ENCODE measurements at places on chromosomes 3 and 15.

DNA sequence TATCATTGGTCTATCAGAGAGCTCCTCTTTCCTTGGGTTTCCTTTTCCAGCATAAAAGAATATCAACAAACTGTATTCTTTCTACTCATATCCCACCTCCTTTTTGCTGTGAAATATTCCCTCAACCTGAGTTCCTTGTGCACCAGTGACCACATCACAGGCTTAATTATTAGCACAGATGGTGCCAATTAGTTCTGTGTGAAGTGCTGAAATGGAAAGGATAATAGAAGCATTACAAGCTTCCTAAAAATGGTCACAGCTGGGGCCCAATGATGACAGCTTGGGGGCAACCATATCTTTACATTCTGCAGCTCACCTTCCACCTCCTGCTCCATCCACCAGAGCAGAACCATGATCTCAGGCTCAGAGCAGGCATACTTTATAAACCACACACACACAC is 84.6 kb downstream of the ANO10 start:
- no peak for DNase-seq

GRCh38 chr3:30107531-30107930 is 498.9 kb upstream of the TGFBR2 start:
- DNase-seq: no peak

GRCh38 chr3:192408647-192409200 is 318.6 kb downstream of the FGF12 start:
- DNase-seq: no peak

DNA sequence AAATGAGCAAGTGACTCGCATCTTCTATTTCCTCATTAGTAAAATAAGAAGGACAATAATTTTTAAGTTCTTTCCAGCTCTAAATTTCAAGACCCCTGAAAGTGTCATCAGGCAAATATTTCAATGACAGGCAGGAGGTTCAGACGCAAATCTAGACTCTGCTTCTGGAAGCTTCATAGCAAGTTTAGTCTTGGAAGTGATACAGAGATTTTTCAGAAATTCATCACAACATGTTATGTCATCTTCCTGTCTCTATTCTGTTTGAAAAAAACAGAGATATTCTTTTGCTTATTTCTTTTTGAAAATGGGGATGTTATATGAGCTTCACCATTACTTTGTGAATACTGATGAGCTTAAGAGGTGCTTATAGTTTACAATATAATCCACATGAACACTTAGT is 74.0 kb downstream of the C3orf85 start:
- DNase-seq: no peak

GRCh38 chr3:36792342-36792741 is 28.0 kb upstream of the DCLK3 start:
- no peak for DNase-seq

DNA sequence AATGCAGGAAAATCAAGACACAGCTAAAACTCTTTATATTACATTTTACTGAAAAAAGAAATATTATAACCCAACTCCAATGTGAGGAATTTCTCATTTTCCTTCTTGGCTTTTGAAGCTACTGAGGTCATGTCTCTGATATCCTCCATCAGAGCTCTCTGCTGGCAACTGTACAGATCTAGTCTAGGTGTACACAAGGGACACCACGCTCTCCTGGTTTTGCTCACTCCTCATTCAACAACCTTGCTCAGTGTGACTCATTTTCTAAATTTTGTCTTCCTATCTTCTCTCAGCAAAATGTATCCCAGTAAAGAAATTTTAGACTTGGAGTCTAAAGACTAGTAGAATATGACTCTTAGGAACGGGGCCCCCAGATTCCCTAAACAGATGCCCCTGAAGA is 144.3 kb downstream of the KCNMB2 start:
- no peak for DNase-seq

GRCh38 chr3:54773271-54773670 is 154.6 kb downstream of the LRTM1 start:
- no peak for DNase-seq

GRCh38 chr15:41936155-41936554 is 36.2 kb downstream of the EHD4 start:
- DNase-seq: no peak

DNA sequence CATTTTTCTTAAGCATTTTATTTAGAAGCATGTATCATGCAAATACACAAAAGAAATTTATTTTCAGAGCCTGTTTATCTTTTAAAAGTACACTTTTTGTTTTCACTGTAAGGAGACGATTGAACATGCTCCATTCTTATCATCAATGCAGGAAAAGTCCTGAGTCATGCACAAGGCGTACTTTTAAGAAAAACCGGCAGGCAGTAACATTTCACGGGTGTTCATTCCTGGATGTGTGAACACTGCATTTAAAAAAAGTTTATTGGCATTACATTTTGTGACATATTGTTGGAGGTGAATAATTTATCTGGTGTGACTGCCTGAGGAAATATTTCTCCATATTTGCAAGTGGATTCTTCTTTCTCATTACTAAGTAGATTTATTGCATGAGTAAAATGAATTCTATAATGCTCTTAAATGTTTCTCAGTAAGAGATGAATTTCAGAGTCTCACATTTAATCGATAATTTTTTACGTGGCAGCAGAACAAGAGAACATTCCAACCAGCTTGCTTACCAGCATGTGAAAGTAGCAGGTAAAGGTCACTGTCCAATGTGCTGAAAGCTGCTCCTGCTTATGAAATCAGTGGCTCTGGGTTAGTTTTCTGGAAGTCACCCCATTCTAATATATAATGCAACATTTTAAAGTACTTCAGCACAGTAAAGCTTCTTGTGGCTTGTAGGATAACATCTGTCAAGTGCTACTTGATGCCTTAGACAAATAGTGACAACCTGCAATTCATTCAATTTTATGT is 87.0 kb downstream of the SV2B start:
- DNase-seq: no peak

- no peak for DNase-seq
These were observed 393.1 kb upstream of the ARRDC4 start for GRCh38 chr15:97567411-97567810.

GRCh38 chr3:45617430-45618080 is 23.0 kb downstream of the LIMD1 start:
- no peak for DNase-seq

- no peak for DNase-seq
These were observed 34.4 kb upstream of the PRICKLE2 start for GRCh38 chr3:64259636-64260035.

- no peak for DNase-seq
These were observed 8.7 kb downstream of the HACD2 start for GRCh38 chr3:123576122-123576521.

DNA sequence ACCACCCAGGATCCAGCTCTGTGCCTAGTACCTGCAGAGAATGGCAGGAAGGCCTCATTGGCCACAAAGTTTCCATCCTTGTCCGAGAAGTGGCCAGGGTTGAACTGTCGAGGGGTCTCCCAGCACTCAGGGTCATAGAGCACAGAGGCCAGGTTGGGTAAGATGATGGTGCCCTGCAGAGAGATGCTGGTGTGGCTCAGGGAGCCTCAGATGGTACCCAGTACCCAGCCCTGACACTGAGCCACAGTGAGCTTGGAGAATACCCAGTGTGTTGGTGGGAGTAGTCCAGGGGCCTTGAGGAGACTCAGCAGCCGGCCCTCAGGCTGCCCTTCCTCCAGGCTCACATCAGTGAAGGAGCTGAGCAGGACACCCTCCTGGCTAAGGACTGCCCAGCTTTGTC is 11.5 kb upstream of the PARL start:
- no peak for DNase-seq

DNA sequence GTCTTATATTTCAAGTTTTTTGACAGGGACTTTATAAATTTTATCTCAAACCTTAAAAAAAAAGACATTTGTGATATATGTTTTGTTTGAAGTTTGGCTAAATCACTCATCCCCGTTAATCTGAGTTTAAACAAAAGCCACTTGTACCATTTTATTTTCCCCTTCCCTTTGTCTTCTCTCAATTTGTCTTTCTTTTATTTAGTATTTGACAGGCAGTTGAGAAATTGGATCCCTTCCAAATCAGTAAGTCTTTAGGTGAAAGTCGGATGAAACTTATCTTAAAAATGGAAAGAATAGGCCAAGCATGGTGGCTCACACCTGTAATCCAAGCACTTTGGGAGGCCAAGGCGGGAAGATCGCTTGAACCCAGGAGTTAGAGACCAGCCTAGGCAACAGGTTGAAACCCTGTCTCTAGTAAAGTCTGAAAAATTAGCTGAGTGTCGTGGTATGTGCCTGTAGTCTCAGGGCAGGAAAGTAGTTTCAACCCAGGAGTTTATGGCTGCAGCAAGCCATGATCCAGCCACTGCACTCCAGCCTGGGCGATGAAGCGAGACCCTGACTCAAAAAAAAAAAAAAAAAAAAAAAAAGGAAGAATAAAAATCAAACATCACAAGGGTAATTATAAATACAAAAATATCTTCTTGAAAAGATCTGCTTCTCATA is 394.6 kb upstream of the TPM1 start:
- no peak for DNase-seq

DNA sequence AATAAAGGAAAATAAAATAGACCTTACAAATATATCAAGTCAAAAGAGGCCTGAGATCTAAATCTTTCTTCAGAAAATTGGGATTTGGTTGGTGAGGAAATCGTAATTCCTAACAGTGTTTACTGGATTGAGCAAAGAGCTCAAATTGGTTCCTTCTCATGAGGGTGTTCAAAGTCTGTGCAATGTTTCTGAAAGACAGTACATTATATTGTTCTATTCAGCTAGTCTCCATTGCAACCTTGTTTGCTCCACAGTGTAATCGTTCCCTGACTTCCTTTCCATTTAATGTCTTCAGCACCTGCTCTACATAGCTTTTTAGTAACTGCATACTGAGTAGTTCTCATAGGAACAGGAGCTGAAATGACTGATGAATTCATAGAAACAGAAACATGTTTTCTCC is 326.8 kb downstream of the SUCLG2 start:
- no peak for DNase-seq

Data from stimulated activated CD8-positive, alpha-beta memory T cell treated with anti-CD3 and anti-CD28 coated beads, Interleukin-7, amount 100 ng/mL, for 4 hours (primary cell).